ENCODE measurements at places on chromosomes 2 and 18.

DNA sequence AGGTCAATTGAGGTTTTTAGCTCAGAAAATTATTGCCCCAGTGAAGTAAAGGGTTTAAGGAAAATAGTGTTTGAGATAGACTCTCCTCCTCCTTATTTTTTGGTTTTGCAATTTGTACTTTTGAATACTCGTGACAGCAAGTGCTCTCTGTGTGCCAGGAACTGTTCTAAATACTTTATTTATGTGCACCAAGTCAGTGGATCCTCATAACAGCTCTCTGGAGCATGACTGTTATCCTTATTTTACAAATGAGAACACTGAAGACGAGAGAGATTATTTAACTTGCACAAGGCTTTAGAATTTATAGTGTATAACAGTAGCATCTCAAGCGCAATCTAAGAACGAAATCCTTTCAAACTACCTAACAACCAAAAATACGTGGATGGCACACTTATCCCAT lies 24.7 kb downstream of the BABAM2 start:
- no peak for DNase-seq

GRCh38 chr18:36073676-36074075 lies 6.3 kb upstream of the RPRD1A start:
- no peak for DNase-seq

- no peak for DNase-seq
Measured at GRCh38 chr2:84421197-84421596, 37.9 kb downstream of the SUCLG1 start.

- no peak for DNase-seq
Measured at GRCh38 chr2:46393865-46394264, 85.5 kb upstream of the TMEM247 start.

GRCh38 chr2:98324181-98324580 lies 22.1 kb upstream of the CNGA3 start:
- no peak for DNase-seq

DNA sequence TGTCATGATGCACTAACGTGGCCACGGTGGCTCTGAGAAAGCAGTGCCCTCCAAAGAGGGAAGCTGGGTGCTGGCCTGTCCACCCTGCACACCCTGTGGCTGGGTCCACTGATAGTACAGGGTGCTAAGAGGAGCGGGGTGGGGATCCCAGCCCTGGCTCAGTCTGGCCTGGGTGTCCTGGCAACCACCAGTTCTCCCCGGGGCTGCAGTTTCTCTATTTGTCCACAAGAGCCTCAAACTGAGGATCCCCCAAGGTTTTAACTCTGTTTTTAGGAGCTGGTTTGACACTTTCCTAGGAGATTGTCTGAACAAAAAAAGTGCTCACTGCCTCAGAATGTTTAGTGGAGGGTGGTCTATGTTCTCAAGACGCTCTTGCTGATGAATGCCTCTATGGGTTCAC lies 29.0 kb downstream of the EDAR start:
- no peak for DNase-seq

DNA sequence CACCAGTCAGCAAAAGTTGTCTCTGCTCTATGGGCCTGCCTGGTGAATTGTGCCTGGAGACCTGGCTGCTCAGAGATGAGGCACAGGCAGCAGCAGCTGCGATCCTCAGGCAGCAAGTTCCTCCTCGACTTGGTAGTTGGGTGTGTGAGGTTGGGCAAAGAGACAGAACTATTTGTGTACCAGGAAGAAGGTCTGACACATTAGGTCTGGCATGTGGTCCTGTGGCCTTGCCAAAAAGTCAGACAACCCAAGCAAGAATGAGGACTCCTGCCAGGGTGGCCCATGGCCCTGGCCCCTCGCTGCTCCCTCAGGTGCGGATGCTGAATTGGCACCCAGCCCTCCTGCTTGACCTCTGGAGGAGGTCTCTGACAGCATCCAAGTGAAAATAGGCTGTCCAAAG lies 192.7 kb downstream of the DYSF start:
- no peak for DNase-seq

GRCh38 chr18:77165503-77166188 lies 33.1 kb upstream of the MBP start:
- DNase-seq: no peak

DNA sequence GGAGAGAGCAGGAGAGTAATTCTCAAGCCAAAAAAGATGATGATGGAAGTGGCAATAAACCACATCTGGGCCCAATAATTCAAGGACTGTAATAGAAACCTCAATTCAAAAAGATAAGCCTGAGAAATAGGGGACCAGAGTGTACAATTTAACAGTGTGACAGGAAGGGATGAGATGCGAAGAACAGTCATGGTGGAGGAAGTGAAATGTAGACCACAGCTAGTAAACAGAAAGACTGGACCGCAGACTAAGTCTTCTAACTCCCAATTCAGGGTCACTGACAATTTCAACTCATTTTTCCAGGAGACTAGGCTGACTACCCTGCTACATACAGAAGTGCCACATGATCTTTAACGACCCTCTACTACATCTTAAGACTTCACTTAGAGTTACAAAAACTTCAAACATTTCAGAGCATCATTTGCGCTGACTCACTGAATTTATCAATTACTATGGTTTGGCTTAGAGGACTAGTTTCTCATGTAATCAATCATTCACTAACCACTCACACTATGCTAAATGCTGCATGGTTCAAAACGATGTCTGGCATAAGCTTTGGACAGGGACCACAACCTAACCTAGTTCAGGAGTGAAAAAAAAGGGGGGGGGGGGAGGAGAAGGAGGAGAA lies 9.0 kb downstream of the CUL3 start:
- DNase-seq: no peak

DNA sequence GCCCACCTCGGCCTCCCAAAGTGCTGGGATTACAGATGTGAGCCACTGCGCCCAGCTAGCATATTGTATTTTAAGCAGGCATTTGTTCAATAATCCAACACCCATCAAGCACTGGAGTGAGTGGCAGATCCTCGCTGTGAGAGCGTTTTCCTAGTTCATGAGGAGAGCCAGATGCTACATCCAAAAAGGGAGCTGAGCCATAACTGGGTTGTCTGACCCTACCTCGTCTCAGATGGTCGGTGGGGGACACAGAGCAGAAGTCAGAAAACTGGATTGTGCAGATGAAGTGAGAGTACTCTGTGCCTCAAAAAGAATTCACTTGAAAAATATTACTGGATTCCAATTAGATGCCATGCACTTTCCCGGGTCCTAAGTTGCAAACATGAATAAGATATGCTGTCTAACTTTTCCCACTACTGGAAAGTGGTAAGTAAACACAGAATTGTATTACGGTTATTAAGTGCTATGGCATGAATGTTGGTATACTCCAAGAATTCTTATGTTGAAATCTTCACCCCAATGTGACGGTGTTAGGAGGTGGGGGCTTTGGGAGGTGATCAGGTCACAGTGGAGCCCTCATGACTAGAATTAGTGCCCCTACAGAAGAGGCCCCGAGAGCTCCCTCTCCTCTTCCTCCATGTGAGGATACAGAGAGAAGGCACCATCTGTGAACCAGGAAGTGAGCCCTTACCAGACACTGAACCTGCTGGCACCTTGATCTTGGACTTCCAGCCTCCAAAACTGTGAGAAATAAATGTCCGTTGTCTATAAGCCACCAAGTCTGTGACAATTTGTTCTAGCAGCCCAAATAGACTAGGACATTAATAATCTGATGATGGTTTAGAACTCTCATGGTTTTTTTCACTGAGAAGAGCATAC lies 21.5 kb downstream of the SOWAHC start:
- no peak for DNase-seq

DNA sequence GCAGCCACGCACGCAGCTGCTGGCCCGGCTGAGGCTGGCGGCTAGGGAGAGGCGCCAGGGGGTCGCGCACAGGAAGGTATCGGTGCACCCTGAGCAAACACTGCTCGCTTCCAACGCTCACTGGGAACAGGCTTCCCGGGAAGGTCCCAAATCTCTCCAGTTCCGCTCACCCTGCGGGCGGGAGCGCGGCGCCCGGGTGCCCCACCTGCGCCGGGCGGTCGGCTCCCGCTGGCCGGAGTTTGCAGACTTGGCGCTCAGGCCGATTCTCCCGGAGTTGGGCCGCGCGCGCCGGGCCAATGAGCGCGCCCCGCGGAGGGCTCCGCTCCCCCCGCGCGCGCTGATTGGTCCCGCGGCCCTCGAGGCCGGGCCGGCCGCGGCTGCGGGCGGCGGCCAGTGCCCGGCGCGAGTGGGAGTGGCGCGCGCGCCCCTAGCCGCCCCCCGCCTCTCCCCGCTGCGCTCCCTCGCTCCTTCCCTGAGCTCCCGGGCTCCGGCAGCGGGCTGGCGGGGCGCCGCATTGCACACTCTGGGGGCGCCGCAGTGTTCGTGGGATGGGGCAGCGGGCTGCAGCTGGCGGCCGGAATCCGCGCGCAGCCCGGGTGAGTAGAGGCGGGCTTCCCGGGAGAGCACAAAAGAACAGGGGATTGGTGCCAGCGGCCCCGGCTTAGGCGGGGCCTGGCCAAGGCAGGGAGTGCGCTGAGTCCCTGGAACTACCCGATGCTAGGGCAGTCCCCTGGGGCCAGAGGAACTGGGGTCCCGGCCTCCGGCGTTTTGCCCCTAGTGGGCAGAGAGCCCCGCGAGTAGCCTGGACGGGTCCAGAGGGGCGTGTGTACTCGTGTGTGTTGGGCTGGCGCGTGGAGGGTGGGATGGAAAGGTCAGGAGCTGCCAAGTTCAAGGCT lies at the start of gene LYPD6:
LYPD6 (plus strand) TSS at position 461 of the 896 bp plus-strand sequence. CDS start 107,122 bp downstream, outside the sequence.
- DNase-seq: no peak

GRCh38 chr2:30428827-30429461 lies 18.1 kb upstream of the LCLAT1 start:
- no peak for DNase-seq

DNA sequence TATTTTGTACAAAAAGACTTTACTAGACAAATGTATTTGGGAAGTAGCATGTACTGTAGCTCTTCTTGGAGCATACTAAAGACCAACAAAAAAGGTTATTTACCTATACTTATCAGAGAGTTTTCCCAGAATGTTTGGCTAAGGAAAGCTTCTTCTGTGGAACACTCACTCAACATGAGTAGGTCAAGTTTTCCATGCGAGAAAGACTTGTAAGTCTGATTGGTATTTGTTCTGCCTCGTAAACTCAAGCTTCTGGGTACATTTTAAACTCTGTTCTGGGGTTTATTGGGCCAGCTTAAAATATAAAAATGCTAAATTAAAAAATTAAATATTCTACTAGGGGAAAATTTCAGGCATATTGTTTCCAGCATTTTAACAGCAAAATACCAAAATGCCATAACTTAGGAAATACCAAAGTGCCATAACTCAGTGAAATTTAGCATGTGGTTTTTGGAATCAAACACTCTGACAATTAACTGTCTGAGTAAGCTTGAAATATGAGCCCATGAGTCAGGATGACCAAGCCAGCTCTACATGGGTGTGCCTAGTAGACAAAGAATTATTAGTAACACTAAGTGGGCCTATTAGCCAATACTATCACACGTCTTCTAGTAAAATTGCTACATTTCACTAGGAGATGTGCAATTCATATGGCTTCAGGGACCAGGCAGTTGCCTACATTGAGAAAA lies 47.3 kb upstream of the SERPINE2 start:
- DNase-seq: no peak

- DNase-seq: no peak
Measured at GRCh38 chr18:29007986-29008654, 831.2 kb upstream of the CDH2 start.

- DNase-seq: no peak
Measured at GRCh38 chr2:189022492-189022891, 48.3 kb downstream of the COL3A1 start.

- no peak for DNase-seq
Measured at GRCh38 chr2:192254444-192254843, 59.7 kb upstream of the TMEFF2 start.

DNA sequence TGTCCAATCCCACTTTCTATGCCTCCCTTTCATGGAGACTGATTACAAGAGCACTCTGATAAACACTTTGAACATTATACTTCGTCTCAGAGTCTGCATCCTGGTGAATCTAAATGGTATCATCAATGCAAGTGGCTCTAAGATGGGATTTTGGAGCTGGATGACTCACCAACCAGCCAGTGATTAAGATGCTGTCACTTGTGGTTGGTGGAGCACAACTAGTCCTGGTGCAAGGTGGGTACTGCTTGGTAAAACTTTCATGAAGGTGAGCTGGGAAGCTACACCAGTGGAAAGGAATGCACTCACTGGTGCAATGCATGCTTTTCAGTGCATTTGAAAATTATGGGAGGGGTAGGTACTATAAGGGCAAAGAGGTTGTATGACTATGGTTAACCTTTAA lies 137.7 kb upstream of the TRIB2 start:
- DNase-seq: no peak

- no peak for DNase-seq
Measured at GRCh38 chr2:169272010-169272409, 90.3 kb downstream of the LRP2 start.

DNA sequence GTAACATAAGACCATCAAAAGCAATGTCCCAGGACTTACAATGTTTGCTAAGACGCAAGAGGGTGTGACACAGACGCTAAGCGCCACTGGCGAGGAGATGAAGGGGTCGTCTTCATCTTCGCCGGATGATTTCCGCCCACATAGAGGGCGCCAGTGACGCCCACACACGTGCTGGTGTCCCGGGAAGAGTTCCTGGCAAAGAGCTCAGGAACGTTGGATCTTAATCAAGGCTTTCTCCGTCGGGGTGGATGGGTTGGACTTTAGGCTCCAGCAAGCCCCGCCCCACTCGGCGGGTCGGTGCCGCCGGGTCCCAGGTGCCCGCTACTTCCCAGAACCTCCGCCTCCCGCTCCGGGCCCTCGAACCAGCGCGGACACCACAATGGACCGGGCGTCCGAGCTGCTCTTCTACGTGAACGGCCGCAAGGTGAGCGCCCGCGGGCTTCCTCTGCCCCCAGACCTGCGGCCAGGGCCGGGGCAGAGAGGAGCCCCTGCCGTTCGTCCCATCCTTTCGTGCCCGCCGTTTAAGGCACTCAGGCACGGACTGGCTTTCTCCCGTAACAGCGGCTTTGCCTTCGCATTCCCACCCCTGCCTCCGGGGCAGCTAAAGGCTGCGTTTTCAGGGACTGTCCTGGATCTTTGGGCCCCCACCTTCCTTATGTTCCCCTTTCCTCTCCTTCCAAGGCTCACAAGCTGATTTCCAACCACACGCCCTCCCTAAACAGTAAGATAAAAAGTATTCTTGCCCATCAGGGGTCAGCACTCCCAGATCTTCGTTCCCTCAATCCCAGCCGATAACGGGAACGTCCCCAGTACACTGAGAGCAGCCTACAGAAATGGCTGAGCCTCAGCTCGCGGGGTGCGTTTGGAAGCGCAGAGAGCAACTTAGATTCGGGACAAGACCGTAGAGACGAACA lies at the start of gene AOX1:
AOX1 (plus strand) TSS at position 285 of the 914 bp plus-strand sequence; CDS start at position 380, 95 bp downstream.
- no peak for DNase-seq

- no peak for DNase-seq
Measured at GRCh38 chr2:111117598-111118480, 2.9 kb upstream of the BCL2L11 start.
